ENCODE measurements at places on chromosomes 6 and 20.
A peak's percentile ranks its signal among the peaks of the same experiment; 100 is the strongest.

DNA sequence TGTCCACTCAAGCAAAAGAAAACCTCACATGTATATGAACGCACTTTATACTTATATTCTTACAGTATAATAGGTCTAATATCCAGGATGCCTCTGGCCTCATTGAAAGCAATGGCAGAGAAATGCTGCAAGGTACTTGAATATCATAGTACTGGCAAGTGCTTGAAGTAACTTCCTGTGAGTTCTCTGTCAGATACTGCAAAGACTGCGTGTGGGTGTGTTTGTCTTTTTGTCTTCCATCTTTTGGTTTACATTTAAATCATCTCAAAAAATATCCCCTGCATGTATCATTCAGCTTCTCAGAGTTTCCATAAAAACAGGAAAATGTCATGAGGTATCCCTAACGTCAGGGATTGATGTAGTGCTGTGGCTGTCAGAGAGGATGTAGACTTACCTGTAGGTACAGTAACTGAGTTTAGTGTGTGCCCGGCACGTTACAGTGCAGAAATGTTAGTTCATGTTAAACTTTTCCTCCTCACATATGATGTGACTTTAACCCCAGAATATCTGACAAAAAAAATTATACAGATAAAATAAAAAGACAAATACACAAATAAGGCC lies 184.3 kb downstream of the DST start:
- no peak for DNase-seq

DNA sequence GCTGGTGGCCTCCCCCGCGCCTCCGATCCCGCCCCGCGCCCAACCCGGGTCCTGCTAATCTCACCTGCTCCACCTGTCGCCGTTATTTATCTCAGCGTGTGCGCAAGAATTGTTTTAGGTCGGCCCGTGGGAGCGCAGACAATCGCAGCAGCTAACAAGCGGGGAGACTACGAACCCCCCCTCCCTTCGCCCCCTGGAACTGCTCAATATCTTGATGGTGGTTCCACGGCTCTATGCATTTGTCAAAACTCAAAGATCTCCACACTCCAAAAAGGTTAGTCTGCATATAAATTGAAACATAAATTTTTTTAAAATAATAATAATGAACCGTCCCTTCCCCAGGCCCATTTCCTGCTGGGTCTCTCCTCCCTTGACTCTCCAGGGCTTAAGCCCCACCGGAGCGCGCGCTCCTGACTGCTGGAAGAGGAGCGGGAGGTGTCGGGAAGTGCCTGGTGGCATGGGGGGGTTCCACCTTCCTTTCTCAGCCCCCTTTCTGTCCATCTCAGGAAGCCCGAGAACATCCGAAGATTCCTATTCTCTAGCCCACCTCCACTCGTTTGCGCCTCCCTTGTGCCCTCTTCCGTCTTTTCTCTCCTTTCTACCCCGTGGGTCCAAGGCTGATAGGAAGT lies 1.6 kb upstream of the MDGA1 start:
- peak; percentile 77 for DNase-seq

GRCh38 chr20:62356589-62357186 lies 10.4 kb downstream of the LAMA5 start:
- DNase-seq: no peak

GRCh38 chr20:47029845-47030244 lies 135.2 kb downstream of the EYA2 start:
- DNase-seq: no peak

GRCh38 chr6:29493261-29493660 lies 5.5 kb upstream of the MAS1L start:
- DNase-seq: no peak

DNA sequence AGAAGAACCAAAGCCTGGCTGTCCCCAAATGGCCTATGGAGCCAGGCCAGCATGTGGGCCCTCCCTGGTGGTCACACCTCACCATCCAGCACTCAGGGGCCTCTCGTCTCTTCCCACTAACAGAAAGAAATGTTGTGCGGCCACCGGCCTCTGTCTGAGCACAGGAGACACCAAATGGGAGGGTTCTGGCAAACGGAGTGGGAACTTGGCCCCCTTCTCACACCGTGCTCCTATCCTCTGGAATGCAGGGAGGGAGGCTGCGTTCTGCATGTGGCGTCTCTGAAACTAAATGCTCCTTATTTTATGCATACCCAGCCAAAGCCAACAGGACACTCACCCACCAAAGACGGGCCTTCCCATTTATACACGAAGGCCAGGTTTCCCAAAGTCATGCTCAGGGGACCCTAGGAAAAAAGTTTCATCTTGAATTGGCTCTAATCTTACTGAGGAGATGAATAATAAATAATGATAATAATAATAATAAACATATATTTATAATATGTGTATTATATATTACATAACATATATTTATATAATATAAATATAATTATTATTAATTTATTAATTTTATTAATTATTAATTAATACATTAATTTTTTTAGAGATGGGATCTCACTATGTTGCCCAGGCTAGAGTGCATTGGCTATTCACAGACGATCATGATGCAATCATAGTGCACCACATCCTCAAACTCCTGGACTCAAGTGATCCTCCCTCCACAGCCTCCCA lies 102.4 kb downstream of the FOXF2 start:
- DNase-seq: no peak

GRCh38 chr6:28311139-28311823 lies 24.7 kb downstream of the ZSCAN31 start:
- DNase-seq: no peak

GRCh38 chr6:163356324-163356723 lies 58.2 kb upstream of the QKI start:
- DNase-seq: no peak

- no peak for DNase-seq
Observed at GRCh38 chr6:132194529-132194928, 206.7 kb downstream of the MOXD1 start.

DNA sequence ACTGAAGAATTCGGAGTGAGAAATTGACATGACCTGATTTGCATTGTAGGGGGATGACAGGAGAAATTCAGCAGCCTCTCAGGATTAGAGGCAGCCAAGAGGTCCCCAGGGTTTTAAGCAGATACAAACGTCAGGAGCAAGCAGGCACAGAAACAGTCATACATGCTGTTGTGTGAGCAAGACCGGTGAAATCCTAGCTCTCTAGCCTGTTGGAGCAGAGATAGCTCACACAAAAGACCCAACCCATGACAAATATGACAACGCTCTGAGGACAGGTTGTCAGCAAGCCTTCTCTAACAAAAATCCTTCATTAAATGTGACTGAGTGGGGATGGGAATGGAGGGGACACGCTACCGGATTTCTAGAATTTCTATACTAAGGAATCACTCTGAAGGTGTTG lies 23.0 kb upstream of the AKAP12 start:
- no peak for DNase-seq

- DNase-seq: no peak
Observed at GRCh38 chr20:63576311-63576710, 2.3 kb upstream of the HELZ2 start.

DNA sequence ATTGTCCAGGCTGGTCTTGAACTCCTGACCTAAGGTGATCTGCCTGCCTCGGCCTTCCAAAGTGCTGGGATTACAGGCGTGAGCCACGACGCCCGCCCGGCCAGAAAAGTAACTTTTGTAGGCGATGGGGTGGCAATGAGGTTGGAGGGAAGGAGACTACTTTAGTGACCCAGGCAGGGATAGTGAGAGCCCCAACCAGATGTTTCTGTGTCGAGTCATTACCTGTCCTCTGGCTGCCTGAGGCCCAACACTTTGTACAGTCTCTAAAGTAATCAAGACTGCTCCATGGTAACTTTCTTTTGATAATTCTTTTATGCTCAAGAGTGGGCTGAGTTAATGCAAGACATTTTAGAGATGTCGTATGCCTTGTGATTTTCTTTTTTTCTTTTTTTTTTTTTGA lies 6.8 kb downstream of the SASH1 start:
- no peak for DNase-seq

- DNase-seq: no peak
Observed at GRCh38 chr6:79702691-79703090, 71.6 kb downstream of the SH3BGRL2 start.

- DNase-seq: no peak
Observed at GRCh38 chr6:20892365-20892764, 358.1 kb downstream of the CDKAL1 start.

- peak; percentile 40 for DNase-seq
Observed at GRCh38 chr20:17610566-17611289, 40.9 kb downstream of the DSTN start.
